ENCODE measurements at places on chromosomes 1 and 21. TPM values are rescaled to one million over a fixed set of nuclear protein-coding genes. Genes with fewer than 3 reads are reported as not detected.

Gene IFI44
- 1.6 TPM for total RNA-seq

Gene RIPPLY3
- total RNA-seq: 0.29 TPM

Gene CLCA2
- total RNA-seq: not detected

Gene UBE2Q1
- 26.1 TPM for total RNA-seq

Gene DPH2
- 16.5 TPM for total RNA-seq

Gene C4BPA
- total RNA-seq: not detected

Gene TRPM2
- not detected for total RNA-seq

Gene AK2
- total RNA-seq: 166 TPM

Gene INKA2
- 0.58 TPM for total RNA-seq
